ENCODE measurements at places on chromosomes 5 and 9.

- no peak for DNase-seq
These were observed 74.9 kb upstream of the LRRTM2 start for GRCh38 chr5:138949988-138950387.

GRCh38 chr9:129458663-129459546, 162.0 kb downstream of the C9orf50 start:
- DNase-seq, result no peak

DNA sequence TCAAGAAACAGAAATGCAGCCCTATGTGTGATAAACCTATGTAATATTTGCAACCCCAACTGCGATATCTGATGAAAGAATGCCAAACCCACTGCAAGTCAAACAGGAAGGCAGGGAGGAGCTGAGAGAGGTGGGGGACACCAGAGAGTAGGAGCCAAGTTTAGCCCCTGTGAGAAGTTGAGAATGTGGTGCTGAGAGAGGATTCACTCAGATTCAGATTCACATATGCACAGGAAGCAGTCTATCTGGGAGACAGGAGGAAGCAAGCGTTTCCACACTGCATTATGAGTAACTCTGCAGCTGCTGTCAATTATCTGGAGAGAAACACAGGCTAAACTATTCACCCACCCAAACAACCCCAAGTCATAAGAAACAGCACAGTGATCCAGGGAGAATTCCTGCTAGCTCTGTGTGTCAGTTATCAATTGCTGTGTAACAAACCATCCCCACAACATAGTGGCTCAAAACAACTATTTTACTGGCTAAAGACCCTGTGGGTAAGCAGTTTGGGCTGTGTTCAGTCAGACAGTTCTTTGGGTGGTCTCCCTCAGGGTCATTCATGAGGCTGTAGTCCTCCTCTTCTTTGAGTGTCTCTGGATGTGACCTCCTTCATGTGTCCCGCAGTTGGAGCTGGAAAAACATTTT, 161.9 kb upstream of the RAI14 start:
- no peak for DNase-seq

- DNase-seq, result no peak
These were observed 36.5 kb upstream of the TENT4A start for GRCh38 chr5:6676702-6677101.

DNA sequence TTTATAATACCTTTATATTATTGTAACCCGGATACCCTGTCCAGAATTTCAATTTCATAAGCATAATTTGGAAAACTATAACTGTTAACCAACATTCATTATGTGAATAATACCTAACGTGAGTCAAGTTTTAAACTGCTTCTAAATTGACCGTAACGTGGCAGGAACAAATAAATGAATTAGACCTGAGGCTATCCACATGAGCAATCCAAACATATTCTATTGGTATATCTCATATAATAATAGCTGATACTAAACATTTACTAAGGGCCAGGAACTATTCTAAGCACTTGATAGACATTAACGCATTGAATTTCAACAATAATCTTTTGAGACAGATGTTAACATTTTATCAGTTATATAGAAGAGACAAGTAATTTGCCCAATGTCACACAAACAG, 276.4 kb downstream of the MEF2C start:
- no peak for DNase-seq

- no peak for DNase-seq
These were observed 3.3 kb downstream of the CYFIP2 start for GRCh38 chr5:157269165-157269671.

- no peak for DNase-seq
These were observed 18.7 kb upstream of the NNT start for GRCh38 chr5:43584166-43584699.

- DNase-seq, result no peak
These were observed 57.6 kb downstream of the TMEM174 start for GRCh38 chr5:73230264-73231245.

GRCh38 chr5:151075698-151076331, 5.0 kb downstream of the TNIP1 start:
- no peak for DNase-seq

- no peak for DNase-seq
These were observed 43.4 kb downstream of the NADK2 start for GRCh38 chr5:36198281-36198680.

GRCh38 chr5:67315082-67315989, 118.7 kb upstream of the CD180 start:
- DNase-seq, result no peak

- no peak for DNase-seq
These were observed 21.0 kb upstream of the TAF11L2 start for GRCh38 chr5:17477043-17477442.

GRCh38 chr9:33136721-33137670, 30.1 kb downstream of the B4GALT1 start:
- no peak for DNase-seq

GRCh38 chr5:87002485-87002884, 265.2 kb upstream of the RASA1 start:
- no peak for DNase-seq

DNA sequence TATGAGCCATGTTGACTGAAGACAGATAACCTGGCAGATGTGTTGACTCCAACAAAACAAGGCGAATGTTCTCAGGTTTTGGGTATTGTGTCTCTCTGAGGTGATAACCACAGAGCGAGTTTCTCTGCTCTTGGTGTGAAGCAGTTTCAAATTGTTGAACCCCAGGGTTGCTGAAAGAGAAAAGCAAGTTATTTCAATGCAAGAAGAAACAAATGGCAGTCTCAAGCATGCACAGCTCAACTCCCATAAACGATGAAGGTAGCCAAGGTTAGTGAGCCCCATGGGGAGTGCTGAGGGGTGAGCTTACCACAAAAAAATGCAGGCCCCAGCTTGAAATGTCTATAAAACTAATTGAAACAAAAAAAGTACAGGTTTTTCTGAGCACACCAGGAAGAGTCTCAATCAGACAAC, 220.8 kb upstream of the DAPK1 start:
- no peak for DNase-seq

GRCh38 chr5:76657683-76658311, 34.6 kb upstream of the F2RL2 start:
- DNase-seq, result no peak

GRCh38 chr5:19918780-19919179, 69.2 kb downstream of the CDH18 start:
- DNase-seq, result no peak

- no peak for DNase-seq
These were observed 6.6 kb upstream of the NFIB start for GRCh38 chr9:14320271-14321181.
